NAMALWA (cell line): ENCODE measurements at places on chromosomes 2 and 18.

DNA sequence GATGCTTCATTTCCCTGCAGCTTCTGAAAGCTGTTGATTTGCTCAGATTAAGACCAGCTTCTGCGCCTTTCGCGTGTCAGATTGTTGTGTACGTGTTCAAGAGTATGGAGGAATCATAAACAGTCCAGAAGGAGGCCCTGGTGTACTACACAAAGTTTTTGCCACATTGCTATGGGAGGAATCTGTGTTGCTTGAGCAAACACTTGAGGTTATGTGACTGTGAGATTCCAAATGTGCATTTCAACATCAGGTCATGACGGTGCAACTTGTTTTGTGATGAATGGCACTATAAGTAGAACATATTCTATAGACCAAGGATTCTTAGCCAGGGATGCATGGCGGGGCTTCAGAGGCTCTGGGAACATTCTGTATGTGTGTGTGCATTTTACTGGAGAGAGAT, 35.0 kb downstream of the SRSF7 start:
- no peak for DNase-seq

GRCh38 chr2:241096979-241097378, 5.1 kb downstream of the MTERF4 start:
- no peak for DNase-seq

DNA sequence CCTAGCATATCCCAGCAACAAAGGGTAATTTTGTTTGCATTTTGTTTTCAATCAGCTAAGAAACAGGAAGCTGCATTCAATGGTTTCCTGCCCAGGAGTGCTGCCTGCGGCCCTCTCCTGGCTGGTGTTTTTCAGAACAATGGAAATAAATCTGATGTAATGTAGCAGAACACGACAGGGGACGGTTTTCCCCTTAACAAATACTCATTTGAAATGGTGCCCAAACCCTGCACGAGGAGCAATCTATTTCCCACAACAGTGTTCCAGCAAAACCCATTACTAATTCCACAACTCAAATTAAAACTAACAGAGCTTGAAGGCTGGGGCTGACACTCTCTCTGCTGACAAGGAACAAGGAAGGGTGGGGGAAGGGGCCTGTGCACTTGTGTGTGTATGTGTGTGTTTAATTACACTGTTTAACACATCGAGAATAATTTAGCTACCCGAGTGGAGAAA, 8.7 kb downstream of the CAPN13 start:
- DNase-seq, result no peak

DNA sequence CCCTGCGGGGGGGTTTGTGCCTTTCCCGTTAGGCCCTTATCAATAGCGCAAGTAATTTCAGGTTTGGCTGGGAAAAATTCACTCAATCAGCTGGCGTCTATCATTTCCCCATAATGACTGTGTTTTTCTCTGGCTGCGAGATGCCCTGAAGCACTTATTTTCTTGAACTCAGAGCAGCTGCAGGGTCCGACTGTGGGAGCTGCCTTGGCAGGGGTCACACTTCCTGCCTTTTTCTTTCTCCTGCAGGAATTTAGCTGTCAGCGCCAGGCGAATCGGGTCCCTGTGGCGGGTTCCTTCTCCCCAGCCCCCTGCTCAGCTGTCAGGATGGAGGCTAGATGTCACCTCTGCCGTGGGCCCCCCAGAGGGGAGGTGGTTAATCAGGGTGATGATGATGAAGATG, 81.3 kb upstream of the HPCAL1 start:
- DNase-seq, result no peak

GRCh38 chr2:99851089-99851488, 291.3 kb downstream of the AFF3 start:
- no peak for DNase-seq

DNA sequence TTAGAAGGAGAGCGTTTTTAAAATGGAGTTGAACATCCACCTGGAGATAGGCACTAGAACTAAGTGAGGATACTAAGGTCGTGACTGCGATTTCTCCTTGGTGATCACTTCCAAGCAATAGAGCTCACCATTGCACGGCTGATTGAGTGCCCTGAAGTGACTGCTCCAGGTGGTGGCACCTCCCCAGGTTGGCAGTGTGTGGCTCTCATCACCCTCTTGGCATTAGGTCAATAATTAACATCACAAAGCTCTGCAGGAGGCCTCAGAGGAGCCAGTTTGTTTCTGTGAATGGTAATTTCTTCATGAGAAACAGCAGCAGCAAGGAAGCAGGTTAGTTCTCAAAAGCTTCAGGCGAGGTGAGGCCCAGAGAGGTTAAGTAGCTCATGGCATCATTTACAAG, 259.6 kb downstream of the CLIP4 start:
- no peak for DNase-seq

DNA sequence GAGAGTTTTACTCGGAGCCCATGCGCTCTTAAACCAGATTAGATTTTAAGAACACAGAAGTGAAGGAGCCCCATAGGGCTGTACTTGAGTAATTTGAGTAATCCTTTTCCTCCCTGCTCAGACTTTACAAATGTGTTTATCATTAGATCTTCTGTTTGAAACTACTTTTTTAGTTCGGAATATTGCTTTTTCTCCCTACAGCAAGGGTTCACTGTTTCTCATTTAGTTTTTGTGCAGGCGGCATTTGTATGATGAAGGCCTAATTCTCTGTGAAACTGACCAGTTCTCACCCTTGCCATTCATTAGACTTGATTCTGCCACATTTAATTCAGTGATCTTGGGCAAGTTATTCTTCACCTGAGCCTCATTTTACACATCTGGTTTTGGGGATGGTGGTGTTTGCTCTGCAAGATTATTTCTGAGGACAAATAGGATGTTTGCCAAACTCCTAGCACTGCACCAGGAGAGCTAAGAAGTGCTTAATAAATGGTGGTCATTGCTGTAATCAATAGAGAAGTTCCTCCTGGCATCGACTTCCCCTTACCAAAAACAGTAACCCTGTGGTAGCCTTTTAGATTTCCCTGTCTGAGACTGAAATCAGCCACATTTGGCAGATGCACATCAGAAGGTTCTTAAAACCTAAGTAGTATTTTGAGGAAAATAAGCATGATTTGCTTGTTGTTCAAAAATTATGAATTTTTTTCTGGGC, 2.2 kb downstream of the B3GNT2 start:
- peak; percentile 51 for DNase-seq

DNA sequence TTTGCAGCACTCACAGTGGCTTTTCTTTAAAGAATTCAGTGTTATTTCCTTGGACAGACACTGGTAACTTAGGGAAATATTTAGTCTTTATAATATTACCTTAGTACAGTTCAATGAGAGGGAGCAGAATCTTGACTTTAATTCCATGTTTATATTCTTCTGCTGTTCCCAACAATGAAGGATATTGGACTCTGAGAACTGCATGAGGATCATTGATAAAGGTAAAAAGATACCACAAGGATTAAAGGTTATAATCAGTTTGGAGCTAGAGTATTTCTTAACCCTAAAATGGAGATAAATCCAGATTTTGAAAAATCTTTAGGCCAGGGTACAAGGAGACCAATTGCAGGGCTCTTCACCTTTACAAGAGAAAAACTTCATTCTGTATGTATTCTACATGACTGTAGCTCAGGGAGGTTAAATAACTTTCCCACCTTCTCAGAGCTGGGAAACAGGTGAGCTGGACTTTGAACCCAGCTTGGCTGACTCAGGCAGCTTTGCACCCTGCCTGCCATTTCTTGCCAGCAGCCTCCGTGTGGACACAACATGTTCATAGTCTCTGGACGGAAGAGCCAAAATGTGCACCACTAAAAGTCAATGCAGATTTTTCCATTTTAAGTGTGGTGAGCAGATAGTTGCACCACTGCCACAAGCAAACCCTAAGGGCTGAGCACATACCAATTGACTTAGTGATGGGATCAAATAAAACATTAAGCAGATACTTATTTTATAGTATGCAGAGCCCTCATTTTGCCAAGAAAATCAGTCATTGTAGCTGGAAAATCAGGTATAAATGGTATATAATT, 26.7 kb downstream of the UPP2 start:
- DNase-seq, result no peak

DNA sequence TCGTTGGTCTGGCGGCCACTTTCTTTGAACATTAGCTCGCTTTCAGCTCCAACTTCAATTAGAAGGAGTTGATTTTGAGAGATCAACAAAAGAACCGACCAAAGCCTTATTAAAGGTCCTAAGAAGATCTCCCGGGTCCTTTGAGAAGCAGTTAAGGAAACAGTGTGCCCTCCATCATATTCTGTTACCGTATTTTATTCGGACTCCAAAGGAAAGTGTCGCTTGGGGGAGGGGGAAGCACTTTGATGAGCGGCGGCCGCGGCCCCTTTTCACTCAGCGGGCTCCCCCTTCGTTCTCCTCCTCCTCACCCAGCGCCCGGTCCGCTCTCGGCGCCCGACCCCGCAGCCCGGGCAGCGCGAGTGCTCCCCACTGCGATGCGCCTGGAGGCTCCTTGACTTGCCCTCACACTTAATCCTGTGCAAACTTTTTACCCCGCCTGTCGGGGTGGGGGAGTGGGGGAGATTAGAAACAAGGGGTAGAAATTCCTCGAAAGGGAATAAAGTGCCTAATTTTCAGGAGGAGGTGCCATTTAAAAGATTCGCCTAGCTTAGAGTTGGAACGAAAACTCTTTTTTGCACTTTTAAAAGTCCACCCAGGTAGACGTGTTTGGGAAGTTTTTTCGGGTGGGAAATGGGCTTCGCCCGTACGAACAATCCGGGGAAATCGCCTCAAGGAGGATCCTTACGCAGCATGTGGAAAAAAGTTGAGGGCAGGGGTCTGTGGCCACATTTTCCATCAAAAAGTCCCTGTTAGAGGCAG, 1.2 kb upstream of the OTX1 start:
- no peak for DNase-seq

DNA sequence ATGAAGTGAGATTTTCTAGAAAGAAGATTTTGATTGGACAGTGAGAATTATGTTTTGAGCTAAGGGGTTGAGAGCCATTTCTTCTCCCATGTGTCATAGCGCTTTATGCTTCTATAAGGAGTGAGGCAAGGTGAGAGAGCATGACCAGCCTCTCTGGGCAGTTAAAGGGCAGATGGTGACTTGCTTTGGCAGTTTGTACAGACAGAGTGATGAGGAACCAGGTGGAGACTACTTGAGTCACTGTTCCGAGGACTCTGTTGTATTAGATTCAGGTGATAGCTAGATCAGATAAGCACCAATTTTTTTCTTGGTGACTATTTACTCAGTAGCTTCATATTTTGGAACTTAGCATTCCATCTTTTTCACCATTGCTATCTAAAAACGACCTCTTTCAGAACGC, 4.5 kb downstream of the CRIM1 start:
- no peak for DNase-seq

- DNase-seq, result peak; percentile 18
These were observed 93.7 kb downstream of the TMEM17 start for GRCh38 chr2:62412347-62412742.

GRCh38 chr2:3600256-3600855, 5.4 kb downstream of the COLEC11 start:
- DNase-seq, result no peak

GRCh38 chr2:11458753-11459152, 7.2 kb downstream of the E2F6 start:
- DNase-seq, result no peak

DNA sequence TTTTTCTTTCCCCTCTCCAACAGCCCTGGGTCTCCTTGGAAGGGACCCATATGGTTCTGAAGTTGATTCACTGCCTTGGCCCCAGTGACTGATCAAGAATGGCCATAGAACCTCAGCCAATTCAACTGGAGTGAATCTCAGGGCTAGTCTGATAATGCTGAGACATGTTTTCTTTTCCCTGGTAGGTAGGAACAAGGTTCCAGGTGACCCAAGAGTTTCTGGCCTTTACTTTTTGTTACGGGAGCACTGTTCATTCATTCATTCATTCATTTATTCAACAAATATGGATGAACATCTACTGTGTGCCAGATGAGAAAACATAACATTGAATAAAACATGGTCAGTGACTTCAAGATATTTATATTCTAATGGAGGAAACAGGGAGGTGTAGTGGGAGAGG, 3.1 kb upstream of the ZCCHC2 start:
- no peak for DNase-seq

- DNase-seq, result no peak
These were observed 1928.8 kb upstream of the CELF4 start for GRCh38 chr18:39494211-39494896.

GRCh38 chr2:167581961-167582574, 665.3 kb downstream of the STK39 start:
- DNase-seq, result no peak

- peak; percentile 92 for DNase-seq
These were observed 2.5 kb upstream of the MREG start for GRCh38 chr2:216015722-216016464.

GRCh38 chr2:59206361-59206760, 965.2 kb upstream of the FANCL start:
- DNase-seq, result no peak

DNA sequence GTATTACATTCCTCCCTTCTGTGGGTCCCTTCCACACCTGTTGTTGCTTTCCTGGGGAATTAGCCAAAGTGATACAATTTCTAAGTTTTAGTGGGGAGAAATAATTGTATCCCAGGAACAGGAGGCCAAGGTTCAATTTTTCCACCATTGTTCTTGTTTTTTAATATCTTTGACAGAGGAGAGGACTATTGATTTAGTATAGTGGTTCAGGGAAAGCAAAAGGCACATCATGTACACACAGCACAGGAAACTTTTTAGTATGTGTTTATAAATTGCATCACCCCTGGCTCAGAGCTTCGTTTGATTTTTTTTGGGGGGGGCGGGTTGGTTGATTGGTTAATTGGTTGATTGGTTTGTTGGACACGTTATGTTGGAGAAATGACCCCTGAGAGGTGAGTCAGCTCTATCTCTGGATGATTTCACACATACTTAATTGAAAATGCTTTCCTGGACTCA, 431.6 kb downstream of the PID1 start:
- DNase-seq, result no peak

- peak; percentile 89 for DNase-seq
These were observed 1.9 kb downstream of the PTMA start for GRCh38 chr2:231709981-231710798.

GRCh38 chr2:10067881-10068280, 12.3 kb downstream of the CYS1 start:
- DNase-seq, result no peak

- DNase-seq, result no peak
These were observed 41.9 kb upstream of the EPB41L3 start for GRCh38 chr18:5585653-5586052.
